NB4 (cell line): ENCODE measurements at places on chromosomes 6 and 20.
A peak's percentile ranks its signal among the peaks of the same experiment; 100 is the strongest.

DNA sequence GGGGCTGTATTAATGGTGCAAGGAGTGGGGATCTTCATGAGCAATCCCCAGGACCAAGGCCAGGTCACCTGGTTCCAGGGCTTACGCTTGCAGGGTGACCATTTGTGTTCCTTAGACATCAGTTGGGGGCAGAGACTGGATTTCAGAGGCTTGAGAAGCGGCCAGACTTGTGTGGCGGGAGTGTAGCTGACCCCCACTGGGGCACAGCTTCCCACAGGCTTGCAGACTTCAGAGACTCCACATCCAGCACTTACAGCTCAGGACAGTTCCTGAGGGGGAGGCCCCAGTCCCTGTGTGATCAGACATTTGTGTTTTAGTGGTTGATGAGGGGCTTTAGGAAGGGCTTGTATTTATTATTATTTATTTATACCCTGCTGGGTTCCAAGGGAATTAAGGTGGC, 15.3 kb downstream of the TJAP1 start:
- no peak for DNase-seq

GRCh38 chr20:47102629-47103028, 208.0 kb downstream of the EYA2 start:
- DNase-seq = no peak

DNA sequence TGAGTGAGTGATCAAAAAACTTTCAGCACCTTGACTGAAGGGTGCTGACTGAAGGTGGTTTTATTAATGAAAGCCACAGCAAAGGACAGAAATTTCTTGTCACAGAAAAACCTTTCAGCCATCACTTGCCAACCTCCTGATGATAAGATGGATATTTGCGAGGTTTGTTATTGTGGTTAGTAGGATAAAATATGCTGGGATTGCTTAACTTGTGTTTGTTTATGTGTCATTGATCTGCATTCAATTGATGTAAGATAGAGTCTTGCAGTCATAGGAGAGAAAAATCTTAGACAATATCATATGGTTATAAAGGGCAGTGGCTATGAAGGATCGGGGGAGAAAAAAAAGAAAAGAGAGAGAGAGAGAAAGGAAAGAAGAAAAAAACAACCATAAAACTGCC, 1.2 kb downstream of the TSBP1 start:
- no peak for DNase-seq

DNA sequence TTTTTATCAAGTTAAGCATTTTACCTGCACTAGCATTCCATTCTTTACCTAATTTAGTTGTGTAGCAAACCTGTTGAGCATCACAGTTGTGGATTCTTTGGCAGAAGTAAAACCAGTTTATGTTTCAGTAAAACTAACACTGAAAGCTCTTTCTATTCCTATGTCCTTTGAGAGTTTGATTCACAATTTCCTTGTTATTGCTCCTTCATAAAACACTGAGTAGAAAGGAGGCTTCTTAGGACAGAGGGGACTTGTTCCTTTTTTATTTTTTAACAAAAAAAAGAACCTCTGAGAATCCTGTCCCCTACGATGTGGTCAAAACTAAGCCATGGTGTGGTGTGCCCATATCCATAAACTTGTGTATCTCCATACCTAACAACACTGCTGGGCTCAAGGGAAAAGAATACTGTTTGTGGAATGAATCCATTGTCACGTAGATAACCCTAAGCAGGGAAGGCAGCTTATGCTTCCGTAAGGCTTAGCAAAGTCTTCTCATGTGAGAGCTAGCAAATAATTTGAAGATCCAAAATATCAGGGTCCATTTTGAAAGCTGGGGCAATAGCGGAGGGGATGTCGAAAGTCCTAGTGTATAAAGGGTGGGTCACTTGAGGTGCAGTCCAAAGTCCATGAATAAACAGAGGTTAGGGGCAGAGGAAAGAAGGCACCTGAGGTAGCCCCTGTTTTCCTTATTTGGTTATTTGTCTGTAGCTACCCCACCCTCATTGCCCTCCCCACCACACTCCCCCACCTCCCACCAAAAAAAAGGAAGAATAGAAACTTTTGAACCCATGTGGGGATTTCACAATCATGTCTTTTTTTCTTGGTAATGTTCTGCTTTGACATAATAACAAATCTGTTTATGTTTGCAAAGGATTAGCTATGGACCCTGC, 71.0 kb downstream of the PLAGL1 start:
- peak; percentile 16 for DNase-seq

GRCh38 chr20:47988676-47989075, 203.4 kb upstream of the SULF2 start:
- no peak for DNase-seq

DNA sequence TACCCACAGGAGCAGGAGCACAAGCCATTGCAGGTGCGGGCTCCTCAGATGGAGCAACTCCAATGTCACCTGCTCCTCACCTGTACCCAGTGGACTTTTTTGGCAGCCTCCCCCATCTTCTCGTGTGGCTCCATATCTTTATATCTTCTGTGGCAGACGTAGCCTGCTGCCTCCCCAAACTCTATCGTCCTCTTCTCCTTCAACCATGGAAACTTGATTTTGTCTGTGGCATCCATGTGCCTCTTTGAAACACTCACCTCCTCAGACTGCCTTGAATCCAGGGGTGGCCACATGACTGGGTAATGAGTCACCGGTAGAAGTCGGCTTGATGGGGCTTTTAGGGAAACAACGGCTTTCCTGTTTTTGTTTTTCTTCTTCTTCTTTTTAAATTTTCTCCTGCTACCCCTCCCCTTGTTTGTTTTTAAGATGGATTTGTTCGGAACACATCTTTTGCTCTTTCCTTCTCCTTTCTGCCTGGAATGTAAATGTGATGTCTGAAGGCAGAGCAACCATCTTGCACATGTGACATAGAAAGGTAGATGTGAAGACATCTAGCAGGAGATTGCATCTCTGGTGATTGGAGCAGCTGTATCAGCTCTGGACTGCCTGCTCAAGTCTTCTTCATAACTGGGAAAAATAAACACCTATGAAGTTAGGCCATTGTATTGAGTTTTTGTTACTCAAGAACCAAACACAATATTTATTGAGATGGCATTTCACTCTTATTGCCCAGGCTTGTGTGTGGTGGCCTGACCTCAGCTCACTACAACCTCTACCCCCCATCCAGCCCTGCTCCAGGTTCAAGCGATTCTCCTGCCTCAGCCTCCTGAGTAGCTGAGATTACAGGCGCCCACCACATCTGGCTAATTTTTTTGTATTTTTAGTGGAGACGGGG, 69.9 kb upstream of the DDR1 start:
- peak; percentile 74 for DNase-seq

GRCh38 chr6:30759575-30760239, 15.4 kb upstream of the IER3 start:
- DNase-seq = no peak

GRCh38 chr20:56465997-56466396, 2.4 kb upstream of the RTF2 start:
- DNase-seq = peak; percentile 56

- DNase-seq = no peak
These were observed 48.1 kb downstream of the CHMP4B start for GRCh38 chr20:33859157-33859695.

- DNase-seq = no peak
These were observed 49.2 kb upstream of the SASH1 start for GRCh38 chr6:148293181-148293995.

GRCh38 chr20:63015662-63016361, 9.0 kb upstream of the BHLHE23 start:
- no peak for DNase-seq

DNA sequence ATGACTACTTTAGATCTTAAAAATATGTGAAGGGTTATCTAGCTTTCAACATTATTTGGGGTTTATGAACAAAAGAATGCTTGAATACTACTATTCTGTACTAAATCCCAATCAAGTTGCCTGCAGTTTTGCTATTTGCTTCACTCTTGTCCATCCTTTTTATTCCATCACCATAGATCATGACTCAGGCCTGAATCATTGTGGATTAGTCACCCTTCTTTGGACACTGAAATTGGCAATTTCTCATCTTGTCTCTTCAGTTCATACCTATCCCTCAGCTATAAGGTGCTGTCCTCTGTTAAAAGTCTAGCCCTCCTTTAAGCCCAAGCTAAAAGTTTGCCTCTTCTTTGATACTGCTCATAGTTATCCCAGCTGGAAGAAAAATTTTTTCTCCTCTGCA, 199.1 kb downstream of the CENPW start:
- no peak for DNase-seq

- peak; percentile 72 for DNase-seq
These were observed 147.9 kb upstream of the PDE7B start for GRCh38 chr6:135703621-135704020.

- DNase-seq = peak; percentile 44
These were observed 844 bp downstream of the WFDC2 start for GRCh38 chr20:45470262-45470931.

- DNase-seq = peak; percentile 27
These were observed 727 bp downstream of the ERMARD start for GRCh38 chr6:169752074-169752623.

DNA sequence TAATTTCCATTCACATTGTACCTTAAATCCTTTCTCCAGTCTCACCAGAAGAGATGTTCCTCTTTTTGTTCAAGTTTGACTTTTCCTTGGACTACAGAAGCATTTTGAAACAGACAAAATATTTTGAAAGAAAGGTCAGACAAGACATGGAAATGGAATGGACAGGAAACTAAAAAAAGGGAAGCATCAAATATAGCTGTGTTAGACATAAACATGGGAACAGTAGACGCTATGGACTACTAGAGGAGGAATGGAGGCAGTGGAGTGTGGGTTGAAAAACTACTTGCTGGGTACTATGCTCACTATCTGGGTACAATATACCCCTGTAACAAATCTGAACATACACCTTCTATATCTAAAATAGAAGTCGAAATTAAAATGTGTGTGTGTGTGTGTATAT, 4.1 kb upstream of the FAM135A start:
- no peak for DNase-seq

DNA sequence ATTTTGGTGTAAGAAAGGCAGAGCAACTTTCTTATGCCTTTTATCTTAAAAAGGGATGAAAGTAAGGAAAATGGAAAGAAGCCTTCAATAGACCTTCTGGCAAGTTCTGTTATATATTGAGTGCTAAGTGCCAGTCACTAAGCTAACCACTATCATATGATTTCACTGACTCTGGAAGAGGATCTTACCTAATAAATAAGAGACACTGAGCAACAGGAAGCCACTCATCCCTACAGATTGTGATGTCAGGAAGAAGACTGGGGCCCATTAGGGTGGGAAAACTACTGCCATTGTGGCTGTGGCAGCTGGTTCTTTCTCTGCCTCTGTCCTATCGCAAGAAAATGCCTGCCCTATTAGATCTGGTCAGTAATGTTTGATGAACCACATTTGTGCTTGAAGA, 89.6 kb downstream of the AIG1 start:
- peak; percentile 5 for DNase-seq

DNA sequence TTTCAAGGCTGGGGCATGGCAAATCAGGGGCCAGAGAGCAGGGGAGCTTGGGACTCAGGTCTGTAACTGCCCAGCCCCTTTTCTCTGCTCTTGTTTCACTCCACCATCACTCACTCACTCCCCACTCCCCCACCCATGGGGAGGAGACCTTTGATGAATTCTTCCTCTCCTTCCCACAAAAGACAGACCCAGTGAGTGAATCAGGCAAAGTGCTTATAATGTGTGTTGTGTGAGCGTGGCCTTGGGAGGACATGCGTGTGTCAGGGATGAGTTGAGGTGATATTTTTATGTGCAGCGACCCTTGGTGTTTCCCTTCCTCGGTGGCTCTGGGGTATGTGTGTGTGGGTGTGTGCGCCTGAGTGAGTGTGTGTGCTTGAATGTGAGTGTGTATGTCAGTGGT, 1.0 kb upstream of the CUL9 start:
- DNase-seq = no peak

- DNase-seq = no peak
These were observed 137.0 kb downstream of the NRN1 start for GRCh38 chr6:5869676-5870075.

- DNase-seq = peak; percentile 2
These were observed 280.8 kb downstream of the FOXA2 start for GRCh38 chr20:22303523-22303922.

DNA sequence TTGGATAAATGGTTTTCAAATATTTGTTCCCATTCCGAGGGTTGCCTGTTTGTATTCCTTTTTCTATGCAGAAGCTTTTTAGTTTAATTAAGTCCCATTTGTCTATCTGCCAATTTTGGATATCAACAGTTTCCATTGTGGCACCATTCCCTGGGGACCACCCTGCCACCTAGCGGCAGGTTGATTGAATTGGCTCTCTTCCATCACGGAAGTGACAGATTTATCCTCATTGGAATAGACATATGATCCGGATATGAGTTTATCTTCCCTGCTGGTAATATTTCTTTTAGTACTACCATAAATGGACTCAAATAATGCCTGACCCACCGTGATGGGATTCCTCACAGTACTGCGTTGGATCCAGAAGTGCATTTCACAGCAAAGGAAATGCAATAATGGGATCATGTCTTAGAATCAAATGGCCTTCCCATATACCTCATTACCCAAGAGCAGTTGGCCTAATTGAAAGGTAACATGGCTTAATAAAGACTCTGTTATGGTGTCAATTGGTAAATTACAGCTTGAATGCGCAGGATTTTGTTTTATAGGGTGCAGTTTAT, 327.0 kb downstream of the BMP2 start:
- DNase-seq = peak; percentile 72

DNA sequence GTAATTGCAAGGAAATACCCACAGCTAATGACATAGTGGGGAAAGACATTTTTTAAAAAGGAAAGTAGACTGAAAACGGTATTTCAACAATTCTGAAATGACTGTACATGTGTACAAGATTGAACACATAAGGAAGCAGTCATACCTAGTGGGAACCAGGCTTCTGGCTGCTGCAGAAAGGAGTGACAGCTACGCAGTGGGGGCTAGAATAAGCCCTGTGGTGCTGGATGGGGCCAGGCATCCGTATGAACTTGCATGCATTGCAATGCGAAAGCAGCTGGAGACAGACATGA, 54.9 kb upstream of the GPR31 start:
- DNase-seq = no peak

DNA sequence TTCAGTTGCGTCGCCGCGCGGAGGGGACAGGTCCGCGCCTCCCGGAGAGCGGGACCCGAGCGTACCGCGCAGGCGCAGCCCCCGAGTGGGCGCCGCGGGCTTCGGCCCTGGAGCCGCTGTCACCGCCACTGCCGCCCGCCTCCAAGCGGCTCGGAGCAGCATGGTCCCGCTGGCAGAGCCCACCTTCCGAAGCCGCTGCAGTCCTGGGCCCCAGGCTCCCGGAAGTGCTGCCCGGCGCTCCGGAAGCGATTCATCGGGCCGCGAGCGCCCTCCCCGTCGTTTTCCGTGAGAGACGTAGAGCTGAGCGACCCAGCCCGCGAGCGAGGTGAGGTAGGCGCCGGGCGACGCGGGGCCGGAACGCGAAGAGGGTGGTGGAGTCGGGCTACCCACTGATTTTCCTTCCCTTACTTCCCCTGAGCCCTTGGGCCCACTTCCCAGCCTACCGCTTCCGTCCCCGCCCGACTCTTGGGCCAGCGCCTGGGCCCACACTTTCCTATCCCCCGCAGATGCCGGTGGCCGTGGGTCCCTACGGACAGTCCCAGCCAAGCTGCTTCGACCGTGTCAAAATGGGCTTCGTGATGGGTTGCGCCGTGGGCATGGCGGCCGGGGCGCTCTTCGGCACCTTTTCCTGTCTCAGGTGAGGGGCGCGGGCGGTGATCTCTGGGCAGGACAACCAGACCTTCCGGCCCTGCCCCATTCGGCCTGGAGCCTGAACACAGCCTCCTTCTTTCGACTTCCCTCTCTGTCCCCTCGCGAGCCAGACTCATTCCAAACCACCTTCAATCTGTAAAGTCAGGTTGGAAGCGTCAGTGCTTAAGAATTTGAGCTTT, at the start of the genes NFS1 and ROMO1:
NFS1 (minus strand) TSS at position 226 of the 830 bp plus-strand sequence; CDS start at position 162, 64 bp downstream.
ROMO1 (plus strand) TSS at position 279 of the 830 bp plus-strand sequence; CDS start at position 507, 228 bp downstream.
- peak; percentile 95 for DNase-seq
